ENCODE measurements at places on chromosomes 7 and 10. TPM values are rescaled to one million over a fixed set of nuclear protein-coding genes. Genes with fewer than 3 reads are reported as not detected.

Gene AGBL3
- 7.6 TPM for polyA plus RNA-seq

Gene TFR2
- 0.79 TPM for polyA plus RNA-seq

Gene LBX1
- polyA plus RNA-seq, result not detected

Gene ZNRF2
- polyA plus RNA-seq, result 19.2 TPM

Gene IRF5
- polyA plus RNA-seq, result 8.4 TPM

Gene CFAP58
- polyA plus RNA-seq, result 0.47 TPM

Gene CDHR3
- polyA plus RNA-seq, result 5.0 TPM

DNA sequence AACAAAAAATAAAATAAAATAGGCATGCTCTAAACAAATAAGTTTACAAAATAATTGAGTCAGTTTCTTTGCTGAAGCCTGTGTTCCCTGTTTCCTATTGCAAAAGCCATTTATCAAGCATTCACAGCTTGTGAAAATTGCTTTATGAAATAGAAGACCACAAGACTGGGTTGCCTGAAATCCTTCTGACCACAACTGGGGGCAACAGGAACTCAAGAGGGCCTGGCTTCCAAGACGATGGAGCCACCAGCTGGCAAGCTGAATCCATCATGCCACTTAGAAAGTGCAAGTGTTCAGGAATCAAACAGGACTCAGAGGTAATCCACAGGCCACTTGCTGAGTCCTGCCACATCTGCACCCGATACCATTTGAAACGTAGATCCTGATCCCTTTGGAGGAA, 752 bp upstream of the ABCA13 start:
- no peak for DNase-seq

DNA sequence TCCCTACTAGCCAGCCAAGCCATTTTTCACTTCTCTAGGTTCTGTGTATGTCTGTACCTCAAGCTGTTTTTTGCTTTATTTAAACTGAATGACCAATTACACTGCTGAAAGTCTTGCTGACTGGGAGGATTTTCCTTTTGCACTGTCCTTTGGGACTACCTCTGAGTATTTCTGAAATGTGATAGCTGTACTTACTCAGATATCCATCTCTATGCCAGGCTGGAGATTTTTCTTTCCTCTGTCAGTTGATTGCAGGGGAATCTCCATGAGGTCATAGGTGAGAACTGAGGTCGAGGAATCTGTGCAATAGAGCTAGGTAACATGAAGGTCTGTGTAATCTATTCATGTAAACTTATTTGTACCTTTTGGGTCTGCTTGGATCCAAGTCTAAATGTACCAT, 38.9 kb upstream of the ANKRD1 start:
- no peak for DNase-seq

GRCh38 chr10:101223274-101224059, 5.8 kb downstream of the LBX1 start:
- DNase-seq, result no peak

DNA sequence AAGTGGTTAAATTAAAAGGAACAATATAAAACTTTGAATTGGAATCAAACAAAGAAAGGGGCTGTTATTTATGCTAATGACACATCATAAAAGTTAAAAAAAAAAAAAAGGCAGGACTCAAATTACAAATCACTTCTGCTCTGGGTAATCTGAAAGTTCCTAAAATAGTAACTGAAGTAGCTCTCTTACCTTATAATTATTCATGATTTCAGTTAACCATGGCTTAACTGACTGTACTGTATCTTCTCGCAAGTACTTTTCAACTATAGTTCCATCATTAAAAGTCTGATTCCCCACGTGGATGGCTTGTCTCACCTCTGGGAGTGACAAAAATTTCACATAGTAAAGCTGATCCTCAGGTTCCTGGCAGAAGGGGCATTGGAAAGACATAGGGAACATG, 82.5 kb downstream of the CPVL start:
- DNase-seq, result no peak

- DNase-seq, result no peak
These were observed 78.9 kb downstream of the ADAM12 start for GRCh38 chr10:126309228-126309883.

DNA sequence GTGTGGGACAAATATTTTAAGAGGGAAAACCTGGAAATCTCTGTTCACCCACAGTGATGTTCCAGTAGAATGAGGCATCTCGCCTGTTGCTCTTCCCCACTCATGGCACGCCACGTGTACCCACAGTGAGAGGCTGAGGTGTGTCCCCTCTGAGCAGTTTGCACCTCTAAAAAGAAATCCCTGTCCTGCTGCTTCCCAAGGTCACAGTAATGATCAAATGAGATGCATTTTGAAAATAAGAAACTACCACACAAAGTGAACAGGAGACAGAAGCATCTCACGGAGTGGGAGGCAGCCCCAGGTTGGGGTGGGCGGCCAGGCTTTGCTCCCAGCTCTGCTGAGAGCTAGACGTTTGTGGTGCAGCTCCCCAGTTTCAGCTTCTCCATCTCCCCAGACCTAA, 12.4 kb upstream of the ZNF777 start:
- no peak for DNase-seq

DNA sequence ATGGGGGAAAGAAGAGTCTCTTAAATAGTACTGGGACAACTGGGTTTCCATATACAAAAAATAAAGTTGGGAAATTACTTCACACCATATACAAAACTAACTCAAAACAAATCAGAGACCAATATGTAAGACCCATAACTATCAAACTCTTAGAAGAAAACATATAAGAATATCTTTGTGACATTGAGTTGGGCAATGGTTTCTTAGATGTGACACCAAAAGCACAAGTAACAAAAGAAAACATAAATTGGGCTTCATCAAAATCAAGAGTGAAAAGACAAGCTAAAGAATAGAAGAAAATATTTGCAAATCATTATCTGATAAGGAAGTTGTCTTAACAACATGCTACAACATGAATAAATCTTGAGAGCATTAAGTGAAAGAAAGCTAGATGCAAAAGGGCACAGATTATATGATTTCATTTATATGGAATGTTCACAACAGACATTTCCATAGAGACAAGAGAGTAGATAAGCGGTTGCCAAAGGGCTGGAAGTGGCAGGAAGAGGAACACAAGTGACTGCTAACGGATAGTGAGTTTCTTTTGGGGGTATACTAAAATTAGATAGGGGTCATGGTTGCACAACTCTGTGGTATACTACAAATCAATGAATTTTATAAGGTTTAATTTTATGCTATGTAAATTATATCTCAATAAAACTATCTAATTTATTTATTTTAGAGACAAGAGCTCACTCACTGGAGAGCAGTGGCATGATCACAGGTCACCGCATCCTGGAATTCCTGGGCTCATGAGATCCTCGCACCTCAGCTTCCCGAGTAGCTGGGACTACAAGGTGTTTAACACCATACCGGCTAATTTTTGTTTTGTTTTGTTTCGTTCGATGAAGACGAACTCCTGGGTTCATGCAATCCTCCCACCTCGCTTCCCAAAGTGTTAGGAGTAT, 35.4 kb downstream of the JMJD1C start:
- DNase-seq, result no peak

- peak; percentile 33 for DNase-seq
These were observed 19.7 kb downstream of the RPS24 start for GRCh38 chr10:78053211-78053868.

- DNase-seq, result no peak
These were observed 25.2 kb downstream of the ZNF775 start for GRCh38 chr7:150404172-150404804.

DNA sequence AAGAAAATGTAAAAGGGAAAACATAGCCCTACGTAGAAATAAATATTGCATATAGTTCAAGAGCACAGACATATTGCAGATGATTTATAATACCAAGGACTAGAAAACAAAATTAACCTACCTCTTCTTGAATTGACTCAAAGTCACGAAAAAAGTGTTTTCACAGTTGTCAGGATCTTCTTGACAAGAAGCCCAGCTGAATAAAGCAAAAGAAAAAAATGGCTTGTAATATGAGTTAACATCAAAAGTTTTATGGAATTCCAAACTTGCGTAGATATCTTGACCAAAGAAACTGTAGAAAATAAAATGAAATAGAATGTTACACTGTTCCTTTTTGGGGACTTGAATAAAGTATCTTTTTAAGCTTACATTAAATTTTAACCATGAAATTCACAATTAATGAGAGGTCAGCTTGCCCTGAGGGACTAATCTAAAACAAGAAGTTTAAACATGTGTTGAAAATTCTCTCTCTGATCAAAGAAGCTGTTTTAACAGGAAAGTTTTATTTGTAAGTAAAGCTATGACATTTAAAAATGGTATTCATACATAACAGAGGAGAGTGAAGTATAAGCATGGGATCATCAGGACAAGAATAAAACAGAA, 133.1 kb upstream of the SEMA3C start:
- no peak for DNase-seq

GRCh38 chr10:124676416-124677062, 67.6 kb downstream of the FAM53B start:
- DNase-seq, result no peak

Data from right renal cortex interstitium (tissue), 3 donors.